ENCODE measurements at places on chromosomes 6 and 20.

DNA sequence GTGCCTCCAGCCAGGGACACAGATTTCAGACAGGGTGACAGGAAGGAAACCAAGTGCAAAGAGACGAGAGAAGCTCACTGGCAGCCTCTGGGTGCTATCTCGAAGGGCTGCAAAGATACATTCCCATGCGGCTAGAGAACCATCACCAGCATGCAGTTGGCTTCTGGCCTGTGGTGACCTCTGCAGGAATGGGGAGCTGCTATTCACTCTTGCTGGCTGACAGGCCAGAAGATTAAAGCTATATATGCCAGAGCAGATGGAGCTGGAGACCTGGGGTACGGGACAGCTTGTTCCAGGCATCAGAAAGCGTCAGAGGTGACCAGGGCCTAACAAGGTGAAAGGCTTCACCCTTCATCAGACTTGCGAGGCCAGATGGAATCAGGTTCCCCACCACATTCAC is 20.0 kb downstream of the MAP1LC3A start:
- DNase-seq = peak; percentile 86

DNA sequence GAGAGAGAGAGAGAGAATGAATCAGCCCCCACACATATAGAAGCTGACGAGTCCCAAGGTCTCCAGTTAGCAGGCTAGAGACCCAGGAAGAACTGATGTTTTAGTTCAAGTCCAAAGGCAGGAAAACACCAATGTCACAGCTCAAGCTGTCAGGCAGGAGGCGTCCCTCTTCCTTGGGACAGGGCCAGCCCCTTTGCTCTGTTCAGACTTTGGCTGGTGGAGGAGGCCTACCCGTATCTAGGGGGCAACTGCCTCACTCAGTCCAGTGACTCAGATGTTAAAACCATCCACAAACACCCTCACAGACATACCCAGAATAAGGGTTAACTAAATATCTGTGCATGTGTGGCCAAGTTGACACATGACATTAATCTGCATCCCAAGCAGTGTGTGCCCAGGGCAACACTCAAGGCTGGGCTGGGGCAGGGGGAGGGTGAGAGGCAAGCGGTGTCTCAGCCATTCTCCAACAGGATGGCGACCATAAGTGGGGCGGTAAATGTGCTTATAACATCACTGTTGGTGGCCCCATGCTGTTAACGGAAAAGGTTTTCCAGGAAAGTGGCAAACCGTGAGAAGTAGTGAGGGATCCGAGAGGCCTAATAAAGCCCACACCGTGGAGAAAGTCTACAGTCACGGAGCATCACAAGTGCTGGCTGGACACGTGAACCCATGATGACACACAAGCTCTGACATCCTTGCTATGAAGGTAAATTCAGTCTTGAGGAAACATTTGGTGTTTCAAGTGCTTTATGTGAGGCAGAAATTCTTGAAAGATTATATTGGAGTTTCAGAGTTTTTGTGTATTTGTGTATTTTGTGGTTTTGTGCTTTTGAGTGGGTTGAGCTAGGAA is 28.1 kb downstream of the RAMACL start:
- no peak for DNase-seq

- DNase-seq = no peak
Observed at GRCh38 chr20:3648951-3649350, 14.2 kb downstream of the GFRA4 start.

- DNase-seq = peak; percentile 72
Observed at GRCh38 chr20:9359561-9360308, 154.7 kb upstream of the LAMP5 start.

GRCh38 chr6:45566882-45567281 is 189.1 kb upstream of the SUPT3H start:
- no peak for DNase-seq

DNA sequence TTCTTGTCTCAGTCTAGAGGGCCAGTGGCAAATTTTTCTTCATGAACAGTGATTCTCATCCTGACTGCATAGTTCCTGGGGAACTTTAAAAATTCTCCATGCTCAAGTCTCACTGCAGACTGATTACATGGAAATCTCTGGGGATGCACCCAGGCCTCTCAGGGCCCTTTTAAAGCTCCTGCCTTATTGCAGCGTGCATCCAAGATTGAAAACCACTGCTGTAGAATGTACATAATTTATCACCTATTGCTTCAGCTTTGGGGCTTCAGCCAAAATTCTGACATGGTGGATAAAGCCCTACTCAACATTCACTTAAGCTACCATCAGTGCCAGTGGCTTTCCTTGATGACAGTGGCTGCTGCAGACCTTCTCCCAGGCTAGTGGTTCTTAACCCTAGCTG is 143.8 kb downstream of the BTBD3 start:
- no peak for DNase-seq

GRCh38 chr6:39280247-39280731 is 33.9 kb downstream of the KCNK17 start:
- no peak for DNase-seq

DNA sequence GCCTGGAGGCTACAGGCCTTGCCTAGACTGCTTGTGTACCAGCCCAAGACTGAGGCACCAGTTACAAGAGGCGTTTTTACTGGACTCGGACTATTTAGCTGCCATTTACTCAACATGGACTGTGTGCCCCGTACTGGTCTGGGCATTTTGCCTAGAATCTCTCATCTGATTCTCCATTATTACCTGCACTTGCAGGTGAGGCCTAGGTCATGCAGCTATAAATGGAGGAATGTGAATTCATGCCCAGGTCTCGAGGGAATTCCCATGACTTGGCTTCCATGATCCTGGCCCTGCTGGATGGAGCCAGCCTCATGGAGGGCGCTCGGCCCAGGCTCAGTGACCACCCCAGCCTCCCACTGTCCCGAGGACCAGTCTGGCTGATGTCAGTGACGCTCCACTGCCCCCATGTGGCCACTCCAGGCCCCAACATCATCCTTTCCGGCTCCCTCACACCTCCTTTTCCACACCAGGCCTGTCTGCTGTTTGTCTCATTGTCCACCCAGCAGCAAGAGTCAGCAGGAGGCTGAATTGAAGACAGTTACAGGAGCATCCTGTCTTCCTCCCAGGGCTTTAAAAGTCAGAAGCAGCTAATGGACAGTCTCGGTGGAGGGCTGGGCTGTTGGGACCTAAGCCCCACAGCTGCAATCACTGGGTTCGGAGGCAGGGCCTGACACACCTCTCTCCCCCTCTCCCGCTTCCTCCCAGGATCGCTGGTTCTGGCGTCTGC is 8.7 kb downstream of the MMP24OS start:
- DNase-seq = peak; percentile 93

DNA sequence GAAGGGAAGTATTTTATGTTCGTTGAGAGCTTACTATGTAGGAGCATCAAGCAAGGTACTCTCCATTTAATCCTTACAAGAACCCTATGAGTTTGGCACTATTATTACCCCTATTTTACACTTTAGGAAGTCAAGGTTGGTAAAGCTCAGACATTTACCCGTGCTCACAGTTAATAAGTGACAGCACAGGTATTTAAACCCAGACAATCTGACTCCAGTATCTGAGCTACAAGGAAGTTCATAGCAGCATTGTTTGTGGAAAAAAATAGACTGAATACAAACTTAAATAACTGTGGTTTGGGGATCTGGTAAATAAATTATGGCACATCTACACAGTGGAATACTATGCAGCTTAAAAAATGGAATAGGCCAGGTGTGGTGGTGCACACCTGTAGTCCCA is 21.2 kb upstream of the GMNN start:
- no peak for DNase-seq

DNA sequence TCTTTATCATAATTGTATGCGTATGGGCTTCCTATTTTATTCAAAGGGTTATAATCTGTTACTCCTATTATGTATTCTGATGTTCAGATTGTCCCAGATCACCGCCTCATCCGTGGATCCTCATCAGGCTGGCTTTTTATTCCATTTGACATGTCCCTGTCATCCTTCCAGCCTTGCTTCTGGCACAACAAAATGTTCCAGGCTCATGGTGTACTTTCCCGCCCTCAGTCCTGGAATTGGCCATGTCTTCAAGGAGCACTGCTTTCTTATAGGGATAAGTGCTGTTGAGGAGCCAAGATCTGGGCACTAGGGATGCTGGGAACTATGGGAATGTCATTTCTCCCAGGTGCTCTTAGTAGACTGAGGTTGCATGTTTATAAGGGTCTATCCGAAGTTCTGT is 207.8 kb downstream of the JARID2 start:
- peak; percentile 94 for DNase-seq

- DNase-seq = no peak
Observed at GRCh38 chr6:79230149-79230548, 4.3 kb downstream of the HMGN3 start.

DNA sequence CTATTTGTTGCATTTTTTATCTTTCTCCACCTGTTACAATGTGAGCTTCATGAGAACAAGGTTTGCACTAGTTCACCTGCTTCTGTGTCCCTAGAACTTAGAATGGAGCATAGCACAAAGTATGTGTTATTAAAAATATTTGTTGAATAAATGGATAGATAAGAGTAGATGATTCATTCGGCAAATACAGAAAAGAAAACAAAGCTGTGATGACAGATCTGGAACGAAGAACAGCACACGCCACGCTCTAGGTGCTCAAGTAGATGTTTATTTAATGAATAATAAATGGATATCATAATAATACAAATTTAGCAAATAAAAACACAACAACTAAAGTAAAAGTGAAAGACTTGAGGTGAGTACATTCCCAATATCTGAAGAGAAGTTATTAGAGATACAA is 273.1 kb downstream of the HAO1 start:
- DNase-seq = no peak

- peak; percentile 41 for DNase-seq
Observed at GRCh38 chr20:35329435-35330139, 37.4 kb upstream of the FAM83C start.

DNA sequence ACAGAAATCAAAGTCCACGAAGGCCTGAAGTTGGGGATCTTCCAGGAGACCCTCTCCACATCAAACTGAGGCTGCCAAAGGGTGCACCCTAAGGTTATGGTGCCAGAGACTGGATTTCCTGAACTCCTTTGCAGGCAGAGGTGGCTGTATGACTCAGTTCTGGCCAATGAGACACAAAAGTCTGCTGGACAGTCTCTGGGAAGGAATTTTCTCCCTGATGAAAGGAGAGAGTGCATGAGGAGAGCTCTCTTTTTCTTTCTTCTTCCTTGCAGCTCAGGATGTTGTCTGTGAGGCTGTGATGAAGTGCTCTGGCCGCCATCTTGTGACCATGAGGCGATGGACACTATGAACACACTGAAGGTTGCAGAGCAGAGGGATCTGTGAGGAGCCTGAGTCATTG is 85.2 kb downstream of the MDGA1 start:
- DNase-seq = no peak

DNA sequence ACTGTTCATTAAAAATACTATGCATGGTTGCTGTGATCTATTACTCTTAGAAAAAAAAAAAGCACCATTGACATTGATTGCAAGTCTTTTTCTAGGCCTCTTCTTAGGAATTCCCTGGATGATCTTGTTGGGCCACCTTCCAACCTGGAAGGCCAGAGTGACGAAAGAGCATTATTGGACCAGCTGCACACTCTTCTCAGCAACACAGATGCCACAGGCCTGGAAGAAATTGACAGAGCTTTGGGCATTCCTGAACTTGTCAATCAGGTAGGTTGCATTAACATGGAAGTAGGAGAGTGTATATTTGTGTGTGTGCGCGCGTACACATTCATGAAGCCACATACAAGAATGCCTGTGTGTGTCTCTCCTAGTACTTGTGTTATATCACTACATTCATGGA is 140.4 kb downstream of the NCOA3 start:
- DNase-seq = no peak

GRCh38 chr20:37630166-37630565 is 63.7 kb upstream of the CTNNBL1 start:
- no peak for DNase-seq

DNA sequence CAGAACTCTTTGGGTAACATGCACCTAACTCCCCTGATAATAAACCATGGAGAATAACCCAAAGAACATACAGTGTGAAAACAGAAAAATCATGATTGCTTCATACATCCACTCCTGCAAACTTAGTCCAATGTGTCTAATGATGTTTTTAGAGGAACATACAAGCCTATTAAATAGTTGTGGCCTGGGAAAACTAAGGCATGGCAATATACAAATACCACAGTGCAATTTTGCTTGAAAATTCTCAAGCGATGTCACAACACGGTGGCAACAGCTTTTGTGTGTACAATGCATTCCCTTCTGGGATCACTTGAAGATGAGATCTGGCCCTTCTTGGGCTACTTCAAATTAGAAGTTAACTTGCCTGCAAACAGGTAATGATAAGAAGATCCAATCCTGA is 16.7 kb downstream of the MAP3K5 start:
- no peak for DNase-seq

DNA sequence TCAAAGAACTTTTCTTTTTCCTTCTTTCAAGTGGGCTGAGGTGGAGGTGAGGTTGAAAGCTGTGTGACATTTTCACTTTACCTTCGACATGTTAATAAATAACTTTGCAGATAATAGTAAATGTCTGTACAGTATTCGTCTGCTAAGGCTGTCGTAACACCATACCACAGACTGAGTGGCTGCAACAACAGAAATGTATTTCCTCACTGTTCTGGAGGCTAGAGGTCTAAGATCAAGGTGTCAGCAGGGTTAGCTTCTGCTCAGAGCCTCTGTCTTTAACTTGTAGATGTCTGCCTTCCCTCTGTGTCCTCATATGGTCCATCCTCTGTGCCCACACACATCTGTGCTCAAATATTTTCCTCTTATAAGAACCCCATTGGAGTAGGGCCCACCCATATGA is 14.9 kb downstream of the PHACTR2 start:
- DNase-seq = no peak

DNA sequence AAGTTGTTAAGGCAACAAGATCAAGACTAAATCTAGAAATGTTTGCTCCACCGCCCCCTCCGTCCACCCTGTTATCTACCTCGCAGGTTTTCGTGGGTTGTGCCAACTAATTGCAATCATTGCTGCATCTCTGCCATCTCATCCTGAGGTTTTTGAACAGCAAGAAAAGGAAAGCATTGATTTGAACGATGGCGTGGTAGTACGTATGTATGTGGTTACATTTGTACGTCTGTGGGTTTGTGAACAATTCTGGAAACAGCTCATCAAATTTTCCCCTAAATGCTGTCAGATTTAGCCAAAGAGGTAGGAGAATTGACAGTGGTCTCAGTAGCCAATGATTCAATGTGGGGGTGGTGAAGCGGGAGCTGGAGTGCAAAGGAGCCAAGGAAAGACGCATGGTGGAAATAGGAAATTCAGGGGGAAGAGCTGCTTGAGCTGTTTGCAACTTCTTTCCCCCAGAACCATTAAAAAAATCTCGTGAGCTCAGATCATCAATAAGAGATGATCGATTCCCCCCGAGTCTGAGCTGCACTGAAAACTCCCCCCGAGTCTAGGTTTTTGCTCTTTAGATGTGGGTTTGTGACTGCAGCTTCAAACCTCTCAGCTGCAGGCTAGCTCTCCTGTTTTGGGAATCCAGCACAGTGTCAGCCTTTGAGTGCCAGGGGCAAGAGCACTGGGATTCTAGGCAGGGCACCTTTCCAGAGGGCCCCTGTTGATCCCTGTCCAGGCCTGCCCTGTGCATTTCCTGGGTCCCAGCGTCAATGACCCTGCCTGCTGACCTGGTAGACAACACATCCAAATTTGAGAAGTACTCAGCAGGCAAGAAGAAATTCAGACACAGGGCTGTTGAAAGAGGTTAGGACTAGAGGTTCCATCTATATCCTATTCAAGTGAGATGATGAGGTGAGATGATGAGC is 72.6 kb upstream of the LY86 start:
- no peak for DNase-seq

GRCh38 chr6:56242346-56242745 is 5.0 kb downstream of the COL21A1 start:
- no peak for DNase-seq
